ENCODE measurements at places on chromosomes 12 and 14.
A peak's percentile ranks its signal among the peaks of the same experiment; 100 is the strongest.

DNA sequence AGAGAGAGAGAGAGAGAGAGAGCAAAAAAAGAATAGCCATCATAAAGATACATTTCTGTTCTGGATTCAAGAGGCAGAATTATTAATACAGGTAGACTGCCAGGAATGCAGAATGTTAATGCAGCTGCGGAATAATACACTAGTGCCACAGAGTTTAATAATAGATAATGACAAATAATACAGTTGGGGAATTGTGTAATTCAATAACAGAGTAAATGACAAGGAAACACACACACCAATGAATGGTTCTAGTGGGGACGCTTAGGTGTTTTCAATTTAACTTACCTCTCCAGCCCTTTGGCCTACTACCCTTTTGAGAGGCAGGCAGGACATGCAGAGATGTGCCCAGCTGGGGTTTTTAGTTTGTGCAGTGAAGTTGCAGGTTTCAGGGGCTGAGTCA is 313.9 kb downstream of the NRXN3 start:
- DNase-seq = no peak

DNA sequence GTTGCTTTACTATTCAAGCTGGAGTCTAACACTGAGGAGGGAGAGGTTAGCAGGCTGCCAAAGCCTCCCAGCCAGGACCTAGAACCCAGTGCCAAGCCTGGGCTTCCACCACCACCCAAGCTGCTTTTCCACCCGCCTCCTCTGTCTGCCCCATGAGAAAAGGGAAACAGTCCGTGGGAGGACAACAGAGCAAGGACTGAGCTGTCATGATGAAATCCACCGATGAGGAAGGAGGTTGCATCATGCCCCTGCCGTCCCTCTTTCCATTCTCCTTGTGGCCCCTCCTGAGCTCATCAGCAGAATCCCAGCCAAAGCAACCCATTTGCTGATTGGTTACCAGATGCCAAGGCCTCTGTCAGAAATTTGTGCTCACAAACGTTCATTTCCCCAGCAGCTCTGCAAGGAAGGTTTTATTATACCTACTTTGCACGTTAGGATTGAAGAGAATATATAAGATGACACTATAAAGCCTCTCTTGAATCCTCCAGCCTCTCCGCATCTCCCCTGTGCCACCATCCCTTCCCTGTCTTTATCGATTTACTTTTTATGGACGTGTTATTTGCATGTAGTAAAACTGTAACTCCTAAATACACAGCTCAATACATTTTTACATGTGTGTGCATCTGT is 6.3 kb upstream of the SERPINA1 start:
- no peak for DNase-seq

DNA sequence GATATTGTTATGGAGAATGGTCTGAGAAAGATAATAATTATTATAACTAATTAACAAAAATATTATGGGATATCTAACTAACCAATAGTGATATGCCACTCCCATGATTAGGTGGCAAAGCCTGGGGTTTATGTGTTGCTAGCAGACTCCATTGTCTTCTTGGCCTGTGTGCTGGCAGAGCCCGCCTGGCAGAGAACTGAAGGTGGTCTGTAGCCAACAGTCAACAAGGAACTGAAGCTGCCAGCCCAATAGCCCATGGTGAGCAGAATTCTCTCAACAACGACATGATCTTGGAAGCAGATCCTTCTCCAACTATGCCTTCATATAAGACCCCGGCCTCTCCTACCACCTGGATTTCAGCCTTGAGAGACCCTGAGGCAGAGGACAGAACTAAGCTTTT is 258.8 kb downstream of the SLC15A4 start:
- DNase-seq = no peak

DNA sequence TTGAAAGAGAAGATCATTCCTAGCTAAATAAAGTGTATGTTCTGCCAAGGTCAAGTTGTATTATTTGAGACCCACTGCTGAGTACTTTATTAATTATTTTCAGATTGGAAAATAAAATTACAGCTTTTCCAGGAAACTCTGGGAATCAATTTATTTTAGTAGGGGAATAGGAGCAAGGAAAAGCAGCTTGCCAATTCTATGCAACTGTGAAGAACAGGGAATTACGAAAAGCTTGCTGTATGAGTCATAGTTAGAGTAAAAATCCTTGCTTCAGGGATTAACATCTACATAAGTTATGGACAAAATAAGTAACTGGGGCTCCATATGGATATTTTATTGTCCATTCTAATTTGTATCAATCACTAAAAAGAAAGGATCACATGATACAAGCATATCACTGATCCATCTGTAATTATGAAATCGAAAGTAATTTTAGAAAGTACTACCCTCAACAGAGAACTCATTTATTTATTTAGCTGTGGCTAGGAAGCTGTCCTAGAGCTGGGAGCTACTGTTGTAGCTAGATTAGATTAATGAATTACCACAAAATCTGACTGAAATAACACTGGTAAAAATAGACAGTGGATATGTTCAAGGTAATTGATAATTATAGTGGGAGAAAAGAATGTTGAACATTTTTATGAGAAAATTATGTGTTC is 303.5 kb upstream of the NPAS3 start:
- no peak for DNase-seq

- peak; percentile 59 for DNase-seq
These were observed 193.9 kb downstream of the BCAT1 start for GRCh38 chr12:24754690-24755638.

DNA sequence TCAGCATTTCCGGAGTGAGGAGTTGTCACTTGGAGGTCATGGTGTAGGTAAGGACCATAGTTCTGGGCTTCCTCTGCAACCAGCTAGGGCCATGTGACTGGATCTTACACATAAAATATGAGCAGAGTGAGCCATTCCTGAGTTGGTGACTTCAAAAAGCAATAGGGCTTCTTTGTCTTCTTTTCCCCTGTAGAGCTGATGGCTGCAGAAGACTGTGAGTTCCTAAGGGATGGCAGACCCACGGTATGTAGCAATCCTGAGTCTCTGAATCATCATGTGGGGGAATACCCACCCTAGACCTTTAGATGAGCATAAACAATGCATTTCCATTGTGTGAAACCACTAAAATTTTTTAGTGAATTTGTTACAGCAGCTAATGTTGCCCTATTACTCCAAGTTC is 151.1 kb upstream of the TBX3 start:
- DNase-seq = peak; percentile 41

- DNase-seq = no peak
These were observed 2.9 kb downstream of the IFNG start for GRCh38 chr12:68156636-68157035.

DNA sequence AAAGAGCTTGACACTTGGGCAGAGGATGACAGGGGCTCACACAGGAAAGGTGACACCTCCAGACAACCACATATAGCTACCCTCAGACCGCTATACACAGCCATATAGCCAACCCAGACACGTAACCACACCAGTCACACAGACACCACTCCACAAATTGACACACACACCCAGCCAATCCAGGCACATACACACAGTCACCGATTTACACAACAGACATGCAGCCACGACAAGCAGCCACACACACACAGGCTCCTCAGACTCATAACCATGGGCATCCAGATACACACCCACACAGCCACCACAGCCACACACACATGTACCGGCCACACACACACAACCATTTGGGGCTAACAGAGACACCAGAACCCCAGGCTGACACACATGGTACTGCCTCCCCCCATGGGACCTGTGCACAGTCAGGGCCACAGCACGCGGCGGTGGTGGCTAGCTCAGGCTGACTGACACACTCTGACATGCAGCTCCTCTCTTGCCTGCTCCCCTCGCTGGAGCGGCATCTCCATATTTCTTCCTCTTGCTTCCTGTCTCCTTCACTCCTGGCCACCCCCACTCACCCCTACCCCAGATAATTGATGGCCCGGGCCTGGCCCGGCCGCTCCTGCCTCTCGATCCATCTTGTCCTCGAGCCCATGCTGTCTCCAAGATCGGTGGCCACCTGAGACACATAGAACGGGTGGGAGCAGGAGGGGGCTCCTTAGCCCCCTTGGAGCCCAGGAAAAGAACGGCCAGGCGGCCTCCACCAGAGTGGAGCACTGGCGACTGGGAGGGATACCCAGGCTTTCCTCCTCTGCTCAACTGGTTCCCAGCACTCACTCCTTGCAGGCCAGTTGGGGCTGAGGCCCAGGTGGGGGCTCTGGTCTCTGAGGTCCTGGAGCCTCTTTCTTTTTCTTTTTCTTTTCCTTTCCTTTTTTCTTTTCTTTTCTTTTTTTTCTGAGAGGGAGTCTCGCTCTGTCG is 6.0 kb upstream of the SHMT2 start:
- no peak for DNase-seq
